ENCODE measurements at places on chromosomes 2 and 18.

GRCh38 chr2:130185436-130185835 lies 3.4 kb downstream of the MZT2B start:
- no peak for DNase-seq

GRCh38 chr18:79245517-79246001 lies 150.2 kb upstream of the NFATC1 start:
- DNase-seq: no peak

GRCh38 chr2:183829931-183830330 lies 705.7 kb downstream of the NUP35 start:
- no peak for DNase-seq

DNA sequence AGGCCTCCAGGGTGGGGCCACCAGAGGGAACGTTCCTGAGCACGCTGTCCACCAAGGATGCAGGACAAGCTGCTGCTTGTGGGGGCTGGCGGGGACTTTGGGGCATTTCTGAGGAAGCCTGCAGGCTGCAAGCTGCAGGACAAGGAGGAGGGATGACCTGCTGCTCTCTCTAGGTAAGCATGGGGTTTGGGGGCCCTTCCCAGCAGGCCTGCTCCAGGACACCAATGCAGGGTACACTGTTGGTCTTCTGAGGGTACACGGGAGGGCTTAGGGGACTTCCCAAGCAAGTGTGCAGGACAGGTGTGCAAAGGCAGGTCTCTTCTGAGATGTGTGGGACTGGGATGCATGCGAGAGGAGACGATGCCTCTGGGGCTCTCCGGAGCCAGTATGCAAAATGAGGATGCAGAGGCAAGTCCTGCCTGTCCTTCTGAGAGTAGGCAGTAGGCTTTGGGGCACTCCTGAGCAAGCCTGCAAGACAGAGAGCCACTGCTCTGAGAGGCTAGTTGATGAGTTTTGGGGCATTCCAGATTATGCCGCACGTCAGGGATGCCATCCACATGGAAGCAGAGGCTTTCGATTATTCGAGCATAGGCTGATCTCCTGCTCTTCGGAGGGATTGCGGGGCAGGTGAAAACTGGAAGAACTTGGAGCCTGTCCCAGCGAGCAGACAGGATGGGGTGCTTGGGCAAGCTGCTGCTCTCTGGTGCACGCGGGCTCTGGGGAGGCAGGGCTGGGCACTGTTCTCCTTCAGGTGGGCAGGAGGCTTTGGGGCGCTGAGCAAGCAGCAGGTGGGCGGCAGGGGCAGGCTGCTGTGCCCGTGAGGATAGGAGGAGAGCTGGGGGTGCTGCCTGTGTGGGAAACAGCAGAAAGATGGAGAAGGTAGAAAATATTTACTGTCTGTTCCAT lies 44.6 kb downstream of the CNGA3 start:
- DNase-seq: no peak

GRCh38 chr2:62254424-62255266 lies 58.7 kb downstream of the B3GNT2 start:
- no peak for DNase-seq

DNA sequence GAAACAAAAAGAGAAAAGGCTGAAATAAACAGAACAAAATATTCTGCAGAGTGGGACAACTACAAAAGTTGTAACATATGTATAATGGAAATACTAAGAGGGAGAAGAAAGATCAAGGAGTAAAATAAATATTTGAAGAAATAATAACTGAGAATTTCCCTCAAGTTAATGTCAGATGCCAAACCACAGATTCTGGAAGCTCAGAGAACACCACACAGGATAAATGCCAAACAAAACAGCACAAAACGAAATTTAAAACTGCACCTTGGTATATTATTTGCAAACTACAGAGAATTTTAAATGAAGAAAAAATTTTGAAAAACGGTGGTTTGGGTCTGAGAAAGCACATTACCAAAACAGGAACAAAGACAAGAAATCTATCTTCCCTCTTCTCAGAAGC lies 1588.9 kb upstream of the TMEFF2 start:
- no peak for DNase-seq

DNA sequence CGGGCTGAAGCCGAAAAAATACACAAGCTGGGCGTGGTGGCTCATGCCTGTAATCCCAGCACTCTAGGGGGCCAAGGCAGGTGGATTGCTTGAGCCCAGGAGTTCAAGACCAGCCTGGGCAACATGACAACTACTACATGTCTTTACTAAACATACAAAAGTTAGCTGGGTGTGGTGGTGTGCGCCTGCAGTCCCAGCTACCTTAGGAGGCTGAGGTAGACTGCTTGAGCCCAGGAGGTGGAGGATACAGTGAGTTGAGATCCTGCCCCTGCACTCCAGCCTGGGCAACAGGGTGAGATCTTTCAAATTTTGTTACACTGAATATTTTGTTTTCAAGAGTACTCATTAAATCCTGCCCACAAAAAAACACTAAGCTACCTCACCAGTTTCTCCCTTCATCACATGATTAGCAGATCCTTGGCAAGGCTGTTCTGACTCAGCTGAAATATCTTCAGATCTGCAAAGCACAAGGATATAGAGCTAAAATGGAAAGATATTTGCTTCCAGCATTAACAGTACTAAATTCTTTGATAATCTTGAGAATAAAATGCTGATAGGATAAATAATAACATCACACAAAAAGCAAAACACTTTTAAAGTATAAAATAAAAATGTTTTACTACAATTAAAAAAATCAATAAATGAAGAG lies 28.2 kb upstream of the MCM6 start:
- no peak for DNase-seq

DNA sequence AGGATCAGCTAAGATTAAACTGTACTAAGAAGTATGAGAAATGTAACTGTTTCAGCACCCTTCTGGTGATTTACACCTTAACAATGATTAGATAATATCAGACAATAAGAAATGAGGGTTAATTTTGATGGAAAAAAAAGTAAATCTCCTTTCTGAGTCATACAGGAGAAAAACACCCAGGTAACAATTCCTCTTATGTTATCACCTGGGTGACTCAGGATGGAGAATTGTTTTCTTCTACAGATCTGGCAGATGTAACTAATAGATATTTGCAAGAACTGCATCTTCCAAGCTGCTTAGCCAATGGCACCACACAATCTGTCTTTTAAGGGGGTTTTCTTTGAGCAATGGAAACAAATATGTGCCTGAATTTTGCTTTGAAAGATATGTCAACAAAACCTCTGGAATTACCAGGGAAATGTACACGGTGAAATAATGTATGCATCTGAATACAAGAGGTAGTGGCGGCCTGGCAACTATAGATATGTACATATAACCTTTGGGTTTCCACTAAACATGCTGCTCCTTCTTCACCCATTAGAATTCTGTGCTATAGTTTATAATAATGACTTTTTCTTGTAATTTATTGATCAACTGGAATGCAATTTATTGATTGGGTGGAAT lies 407.9 kb downstream of the CPS1 start:
- no peak for DNase-seq

DNA sequence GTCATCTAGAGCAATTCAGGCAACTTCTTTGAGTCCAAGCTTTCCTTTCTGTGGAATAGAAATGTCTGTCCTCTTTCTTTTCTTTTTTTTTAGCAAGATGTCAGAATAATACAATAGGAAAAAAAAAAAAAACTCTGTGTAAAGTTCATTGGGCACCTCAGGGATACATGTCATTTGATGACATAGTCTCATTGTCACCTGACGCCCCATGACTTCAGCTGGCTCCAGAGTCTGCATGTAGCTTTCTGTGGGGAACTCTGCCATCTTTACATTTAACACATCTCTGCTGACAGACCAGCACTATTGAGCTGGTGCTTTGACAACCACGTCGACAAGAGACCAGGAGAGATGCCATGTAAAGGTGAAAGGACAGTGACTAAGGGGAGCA lies 172.5 kb upstream of the KLF7 start:
- no peak for DNase-seq

DNA sequence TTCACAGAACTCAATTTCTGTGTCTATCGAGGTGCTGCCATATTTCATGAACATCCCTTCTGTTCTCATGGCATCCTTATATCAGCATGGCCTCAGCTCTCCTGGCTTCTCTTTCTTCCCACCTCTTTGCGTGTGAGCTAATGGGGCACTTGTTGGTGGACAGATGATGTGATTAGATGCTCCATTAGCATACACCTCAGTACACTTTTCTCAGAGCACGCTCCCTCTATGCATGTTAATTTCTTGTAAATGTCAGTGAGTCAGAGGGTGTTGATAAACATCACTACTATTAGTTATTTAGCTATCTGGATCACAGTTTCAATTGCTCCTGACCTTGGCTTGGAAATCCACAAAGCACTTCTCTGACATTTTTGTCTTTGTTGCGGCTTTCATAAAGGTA lies 159.4 kb downstream of the CD8B2 start:
- DNase-seq: no peak

- DNase-seq: no peak
These were observed 207.3 kb upstream of the RAB6C start for GRCh38 chr2:129772190-129772579.

DNA sequence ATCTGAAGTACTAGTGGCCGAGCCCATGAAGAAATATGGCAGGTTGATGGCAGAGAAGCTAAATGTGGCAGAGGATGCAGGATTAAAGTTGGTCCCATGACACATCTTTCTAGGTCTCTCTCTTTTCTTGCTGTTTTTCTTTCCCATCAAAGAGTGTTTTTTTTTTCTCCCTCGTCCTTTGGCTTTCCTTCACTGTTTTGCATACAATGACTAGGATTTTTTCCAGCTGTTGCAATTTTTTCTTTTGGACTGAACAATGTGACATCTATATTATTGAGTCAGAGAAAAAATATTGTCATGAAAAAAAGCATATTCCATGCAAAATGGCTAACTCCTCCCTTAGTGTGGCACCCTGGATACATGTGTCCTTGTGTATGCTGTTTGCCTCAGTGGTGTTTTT lies 939.5 kb upstream of the FANCL start:
- no peak for DNase-seq

DNA sequence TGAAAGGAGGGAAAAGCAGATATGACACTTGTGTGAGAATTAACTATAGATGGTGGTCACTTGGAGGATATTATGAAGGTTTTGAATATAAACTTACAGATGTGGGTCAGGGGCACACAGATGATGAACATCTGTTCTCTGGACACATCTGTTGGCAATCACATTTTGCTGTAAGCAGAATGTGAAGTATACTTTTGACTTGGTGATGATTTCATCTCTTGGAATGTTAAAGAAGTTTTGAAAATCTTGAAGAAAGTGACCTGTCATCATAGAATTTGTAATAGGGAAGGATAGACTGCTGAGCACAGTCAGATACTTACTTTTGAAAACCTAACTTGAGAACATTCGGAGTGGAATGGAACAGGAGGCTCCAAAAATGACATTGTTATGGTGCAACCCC lies 40.2 kb downstream of the PIKFYVE start:
- no peak for DNase-seq

DNA sequence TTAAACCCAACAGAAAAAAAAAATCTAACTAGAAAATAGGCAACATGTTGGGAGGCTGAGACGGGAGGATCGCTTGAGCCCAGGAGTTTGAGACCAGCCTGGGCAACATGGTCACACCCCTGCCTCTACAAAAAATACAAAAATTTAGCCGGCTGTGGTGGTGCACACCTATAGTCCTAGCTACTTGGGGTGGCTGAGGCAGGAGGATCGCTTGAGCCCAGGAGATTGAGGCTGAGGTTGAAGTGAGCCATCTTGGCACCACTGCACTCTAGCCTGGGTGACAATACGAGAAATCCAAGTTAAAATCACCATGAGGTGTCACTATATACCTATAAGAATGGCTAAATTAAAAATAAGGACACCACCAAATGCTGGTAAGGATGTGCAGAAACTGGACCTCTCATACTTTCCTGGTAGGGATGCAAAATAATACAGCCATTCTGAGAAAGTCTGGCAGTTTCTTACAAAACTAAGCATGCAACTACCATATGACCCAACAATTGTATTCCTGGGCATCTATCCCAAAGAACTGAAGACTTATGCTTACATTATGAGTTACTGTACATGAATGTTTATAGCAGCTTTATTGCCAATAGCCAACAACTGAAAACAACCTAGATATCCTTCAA lies 2.2 kb downstream of the SEPTIN10 start:
- DNase-seq: no peak

GRCh38 chr18:45836242-45837205 lies 11.0 kb downstream of the SIGLEC15 start:
- DNase-seq: no peak

DNA sequence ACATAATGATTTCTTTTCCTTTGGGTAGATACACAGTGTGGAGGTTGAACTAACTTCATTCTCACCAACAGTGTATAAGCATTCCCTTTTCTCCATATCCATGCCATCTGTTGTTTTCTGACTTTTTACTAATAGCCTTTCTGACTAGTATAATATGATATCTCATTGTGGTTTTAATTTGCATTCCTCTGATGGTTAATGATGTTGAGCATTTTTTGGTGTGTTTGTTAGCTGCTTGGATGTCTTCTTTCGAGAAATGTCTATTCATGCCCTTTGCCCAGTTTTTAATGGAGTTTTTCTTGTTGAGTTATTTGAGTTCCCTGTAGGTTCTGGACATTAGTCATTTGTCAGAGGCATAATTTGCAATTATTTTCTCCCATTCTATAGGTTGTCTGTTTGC lies 59.8 kb downstream of the MARCHF4 start:
- DNase-seq: no peak

DNA sequence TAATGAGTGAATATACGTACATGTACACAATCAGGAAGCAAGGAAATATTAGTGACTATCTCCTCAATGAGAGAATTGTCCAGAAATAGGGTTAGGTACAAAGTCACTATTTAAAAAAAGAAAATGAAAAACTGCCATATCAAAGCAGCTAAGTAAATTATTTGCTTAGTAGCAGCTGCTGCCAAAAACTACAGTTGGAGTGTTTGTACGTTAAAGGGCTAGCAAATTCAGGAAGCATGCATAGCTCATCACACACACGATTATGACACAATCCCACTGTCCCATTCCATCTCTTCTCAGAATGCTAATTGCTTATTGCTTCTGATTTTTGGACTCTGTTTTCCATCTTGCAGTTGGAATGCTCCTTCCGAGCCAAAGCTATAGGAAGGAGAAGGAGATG lies 2012.5 kb upstream of the LRRTM1 start:
- DNase-seq: no peak

DNA sequence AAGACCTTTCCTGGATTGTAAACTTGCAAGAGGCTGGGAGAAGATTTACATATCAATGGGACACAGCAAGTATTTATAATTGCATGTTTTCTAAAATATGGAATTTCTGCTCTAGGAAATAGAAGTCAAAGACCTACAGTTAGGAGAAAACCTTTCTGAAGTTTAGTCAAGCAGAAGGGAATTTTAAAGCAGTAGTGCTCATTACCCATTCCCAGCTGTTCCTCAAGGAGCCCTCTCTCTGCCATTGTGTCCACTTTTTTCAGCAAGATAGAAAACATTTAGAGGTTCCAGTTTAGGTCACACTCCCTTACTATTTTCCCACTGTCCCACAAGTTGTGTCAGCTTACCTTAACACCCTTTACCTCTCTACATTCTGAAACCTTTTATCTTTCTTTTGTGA lies 584.0 kb upstream of the CHAC2 start:
- DNase-seq: no peak

Measured in frontal cortex (tissue), 4 donors.